ENCODE measurements at places on chromosomes 12 and 14.

DNA sequence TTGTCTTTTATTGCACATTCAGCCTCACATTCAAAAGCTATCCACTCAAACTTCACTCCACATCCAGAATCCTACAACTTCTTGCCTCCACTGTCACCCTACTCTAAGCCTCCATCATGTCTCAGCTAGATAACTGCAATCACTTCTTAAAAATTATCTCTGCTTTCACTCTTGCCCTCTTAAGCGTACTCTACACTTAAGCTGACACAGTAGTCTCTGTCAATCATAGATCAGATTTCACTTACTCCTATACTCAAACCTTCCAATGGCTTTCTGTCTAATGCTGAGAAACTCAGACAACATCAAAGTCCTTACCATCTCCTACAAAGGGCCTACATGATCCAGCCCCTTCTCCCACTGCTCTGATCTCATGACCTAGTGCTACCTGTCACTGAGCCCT lies 304.1 kb downstream of the ITPR2 start:
- no peak for DNase-seq

GRCh38 chr12:131824450-131824849 lies 3.7 kb upstream of the MMP17 start:
- DNase-seq = no peak

GRCh38 chr12:76318773-76319594 lies 29.2 kb downstream of the BBS10 start:
- no peak for DNase-seq

- DNase-seq = no peak
Measured at GRCh38 chr12:122722387-122722786, 5.8 kb upstream of the HCAR3 start.

DNA sequence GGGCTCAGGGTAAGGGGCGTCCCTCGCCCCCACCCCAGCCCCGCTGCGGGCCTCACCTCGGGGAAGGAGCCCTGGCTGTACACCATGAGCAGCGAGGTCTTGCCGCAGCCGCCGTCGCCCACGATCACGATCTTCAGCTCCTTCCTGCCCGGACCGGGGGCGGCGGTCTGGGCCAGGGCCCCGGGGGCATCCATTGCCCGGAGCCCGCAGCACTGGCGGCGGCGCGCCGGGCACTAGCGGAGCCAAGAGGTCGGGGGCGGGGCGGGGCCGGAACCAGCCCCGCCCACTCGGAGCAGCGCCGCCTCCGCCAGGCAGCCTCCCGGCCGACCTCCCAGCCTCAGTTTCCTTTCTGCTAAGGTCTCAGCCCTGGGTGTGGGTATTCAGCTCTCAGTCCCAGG lies at the start of gene RHOF:
TSS of gene RHOF (minus strand) at position 249 of the 398 bp plus-strand sequence. CDS start at position 194, 55 bp downstream.
- DNase-seq = no peak

GRCh38 chr12:32450363-32450762 lies 51.0 kb downstream of the FGD4 start:
- no peak for DNase-seq

GRCh38 chr12:4780641-4781611 lies 60.7 kb downstream of the GALNT8 start:
- no peak for DNase-seq

GRCh38 chr14:90600619-90601018 lies 203.8 kb downstream of the CALM1 start:
- no peak for DNase-seq

DNA sequence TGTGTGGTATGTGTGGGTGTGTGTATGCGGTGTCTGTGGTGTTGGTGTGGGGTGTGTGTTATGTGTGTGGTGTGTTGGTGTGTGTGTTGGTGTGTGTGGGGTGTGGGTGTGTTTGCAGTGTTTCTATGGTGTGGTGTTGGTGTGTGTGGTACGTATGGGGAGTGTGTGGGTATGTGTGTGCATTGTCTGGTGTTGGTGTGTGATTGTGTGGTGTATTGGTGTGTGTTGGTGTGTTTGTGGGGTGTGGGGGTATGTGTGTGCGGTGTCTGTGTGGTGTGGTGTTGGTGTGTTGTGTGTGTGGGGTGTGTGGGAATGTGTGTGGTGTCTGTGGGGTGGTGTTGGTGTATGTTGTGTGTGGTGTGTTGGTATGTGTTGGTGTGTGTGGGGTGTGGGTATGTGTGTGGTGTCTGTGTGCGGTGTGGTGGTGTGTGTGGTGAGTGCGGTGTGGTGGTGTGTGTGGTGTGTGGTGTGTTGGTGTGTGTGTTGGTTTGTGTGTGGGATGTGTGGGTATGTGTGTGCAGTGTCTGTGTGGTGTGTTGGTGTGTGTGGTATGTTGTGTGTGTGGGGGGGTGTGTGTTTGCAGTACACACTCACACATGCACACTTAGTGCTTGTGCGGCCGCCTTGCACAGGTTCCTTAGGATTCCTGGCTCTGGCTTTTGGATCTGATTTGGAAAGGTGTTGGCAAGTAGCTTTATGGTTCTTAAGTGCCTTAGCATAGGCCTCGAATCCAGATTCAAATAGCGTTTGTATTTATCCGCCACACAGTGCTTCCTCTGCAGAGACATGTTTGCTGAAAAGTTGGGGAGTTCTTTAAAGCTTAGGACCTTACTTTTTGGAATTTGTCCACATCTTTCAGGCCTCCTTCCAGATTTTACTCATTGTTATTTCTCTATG lies 16.4 kb downstream of the MLXIP start:
- no peak for DNase-seq

- DNase-seq = no peak
Measured at GRCh38 chr14:79356040-79356439, 855.3 kb downstream of the DIO2 start.

DNA sequence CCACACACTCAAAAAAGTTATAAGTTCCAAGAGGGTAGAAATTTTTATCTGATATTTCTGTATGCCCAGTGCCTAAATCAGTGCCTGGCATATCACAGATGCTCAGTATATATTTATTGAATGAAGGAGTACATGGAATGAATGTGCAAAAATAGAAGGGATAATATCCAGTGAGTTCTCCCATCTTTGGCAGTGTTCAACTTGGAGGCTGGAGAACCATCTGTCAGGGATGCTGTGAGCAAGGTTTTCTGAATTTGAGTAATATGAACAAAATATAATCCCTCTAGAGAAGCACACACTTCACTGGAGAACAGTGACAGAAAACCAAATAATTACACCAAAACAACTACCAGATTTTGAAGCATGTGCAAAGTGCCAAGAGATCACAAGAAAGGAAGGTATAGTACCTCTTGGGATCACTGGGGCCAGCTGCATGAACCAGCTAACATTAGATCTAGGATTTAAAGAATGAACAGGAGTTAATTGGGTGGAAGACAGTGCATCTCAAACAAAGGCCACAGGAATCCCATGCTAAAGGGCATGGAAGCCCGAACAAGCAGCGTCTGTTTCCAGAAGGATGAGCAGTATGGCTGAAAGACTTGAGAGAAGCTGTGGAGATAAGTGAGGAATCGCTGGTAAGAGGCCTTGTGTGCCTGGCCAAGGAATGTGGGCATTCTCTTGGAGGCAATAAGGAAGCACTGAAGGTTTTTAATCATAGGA lies 11.5 kb downstream of the SLC8A3 start:
- no peak for DNase-seq

DNA sequence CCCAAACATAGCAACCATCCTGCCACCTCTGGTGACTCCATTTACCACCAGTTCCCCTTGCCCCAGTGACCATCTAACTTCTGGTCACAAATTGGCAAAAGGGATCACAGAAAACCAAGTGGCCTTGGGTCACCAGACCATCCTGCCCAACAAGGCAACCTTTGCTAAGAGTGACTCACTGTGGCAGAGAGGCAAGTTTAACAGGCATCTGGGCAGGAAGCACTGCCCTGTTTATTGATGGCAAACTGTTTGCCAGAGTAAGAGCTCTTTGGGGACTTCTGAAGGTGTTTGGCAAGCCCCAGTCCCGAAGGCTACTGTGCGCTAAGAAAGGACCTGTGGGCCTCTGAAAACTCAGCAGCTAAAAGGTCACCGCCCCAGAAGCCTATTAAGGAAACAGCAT lies 28.2 kb upstream of the TMEM233 start:
- DNase-seq = no peak

DNA sequence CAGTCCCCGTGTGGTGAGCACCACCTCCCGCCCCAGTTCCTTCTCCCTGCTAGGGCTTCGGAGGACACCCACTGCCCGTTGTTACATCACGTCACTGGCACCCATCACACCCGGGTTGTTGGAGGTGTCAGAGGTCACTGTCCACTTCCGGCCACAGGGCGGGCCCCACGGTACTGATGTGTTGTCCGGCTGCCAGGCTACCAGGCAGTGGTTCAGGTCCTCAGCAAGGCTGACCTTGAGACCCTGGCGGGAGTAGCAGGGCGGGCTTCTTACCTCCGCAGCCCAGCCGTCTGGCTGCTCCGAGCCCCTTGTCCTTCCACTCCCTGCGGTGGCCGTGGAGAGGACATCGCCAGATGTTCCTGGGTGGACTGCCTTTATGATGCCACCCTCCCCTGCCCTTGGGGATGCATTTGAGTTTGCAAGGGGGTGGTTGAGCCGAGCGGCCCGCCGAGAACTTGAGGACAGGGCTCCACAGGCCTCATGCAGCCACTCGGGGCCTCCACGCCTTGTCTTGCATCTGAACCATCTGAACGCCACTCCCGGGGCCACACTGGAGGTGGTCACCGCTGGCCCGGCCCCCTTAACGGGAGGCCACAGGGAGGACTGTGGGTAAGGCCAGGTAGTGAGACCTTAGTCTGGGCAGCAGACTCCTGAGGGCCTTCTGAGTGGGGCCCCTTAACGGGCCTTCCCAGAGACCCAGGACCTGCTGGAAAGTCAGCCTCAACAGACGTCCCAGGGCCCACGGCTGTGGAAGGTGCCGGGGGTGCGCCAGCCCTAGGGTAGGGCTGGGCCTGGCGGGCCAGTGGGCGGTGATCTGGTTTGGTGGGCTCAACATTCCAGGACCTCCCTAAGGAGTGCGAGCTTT lies 27.1 kb upstream of the PLD4 start:
- DNase-seq = no peak

DNA sequence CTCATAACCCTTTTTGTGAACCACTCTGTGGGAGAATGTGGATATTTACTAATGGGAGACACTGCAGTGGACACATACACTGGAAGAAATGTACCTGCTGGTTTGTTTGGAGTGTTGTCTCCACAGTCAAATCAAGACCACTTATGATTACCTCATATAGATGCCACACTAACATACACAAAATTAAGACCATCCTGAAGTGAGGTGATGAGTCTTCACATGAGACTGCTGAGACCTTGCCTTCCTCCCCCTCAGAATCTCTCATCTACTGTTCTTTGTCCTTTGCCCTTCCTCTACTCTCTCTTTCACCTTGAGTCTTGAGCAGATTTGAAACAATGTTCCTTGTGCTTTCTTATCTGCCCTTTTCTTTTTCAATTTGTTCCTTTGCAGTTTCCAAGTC lies 4.3 kb downstream of the KRT6A start:
- DNase-seq = no peak

DNA sequence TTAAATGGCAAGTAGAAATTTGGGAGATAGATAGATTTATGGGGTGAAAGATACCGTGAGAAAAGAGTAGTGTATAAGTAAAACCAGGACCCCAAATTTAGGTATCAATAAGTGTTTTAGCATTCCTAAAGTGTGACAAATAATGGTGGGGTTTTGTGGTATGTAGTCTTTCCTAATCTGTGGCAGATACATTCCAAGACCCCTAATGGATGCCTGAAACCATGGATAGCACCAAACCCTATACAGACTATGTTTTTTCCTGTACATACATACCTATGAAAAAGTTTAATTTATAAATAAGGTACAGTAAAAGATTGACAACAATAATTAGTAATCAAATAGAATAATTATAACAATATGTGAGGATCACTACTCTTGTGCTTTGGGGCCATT lies 14.4 kb upstream of the TCP11L2 start:
- DNase-seq = no peak

DNA sequence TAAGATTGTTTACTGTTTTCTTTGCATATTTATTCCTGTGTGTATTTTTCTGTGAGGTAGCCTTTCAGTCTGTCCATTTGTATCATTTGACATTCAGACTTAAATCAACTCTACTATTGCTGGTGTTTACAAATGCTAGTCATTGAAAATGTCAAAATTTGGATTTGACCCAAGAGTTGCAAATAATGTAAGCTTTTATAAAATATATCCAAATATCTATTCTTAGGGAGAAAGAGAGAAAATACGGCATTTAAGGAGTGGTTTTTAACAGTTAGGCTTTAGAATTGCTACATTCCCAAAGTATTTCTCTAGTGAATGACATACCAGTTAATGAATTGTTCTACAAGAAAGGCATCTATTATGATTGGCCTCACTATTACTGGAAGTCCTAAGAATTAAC lies 37.9 kb downstream of the FRS2 start:
- no peak for DNase-seq

GRCh38 chr14:50007123-50007903 lies 109.1 kb downstream of the VCPKMT start:
- DNase-seq = no peak

DNA sequence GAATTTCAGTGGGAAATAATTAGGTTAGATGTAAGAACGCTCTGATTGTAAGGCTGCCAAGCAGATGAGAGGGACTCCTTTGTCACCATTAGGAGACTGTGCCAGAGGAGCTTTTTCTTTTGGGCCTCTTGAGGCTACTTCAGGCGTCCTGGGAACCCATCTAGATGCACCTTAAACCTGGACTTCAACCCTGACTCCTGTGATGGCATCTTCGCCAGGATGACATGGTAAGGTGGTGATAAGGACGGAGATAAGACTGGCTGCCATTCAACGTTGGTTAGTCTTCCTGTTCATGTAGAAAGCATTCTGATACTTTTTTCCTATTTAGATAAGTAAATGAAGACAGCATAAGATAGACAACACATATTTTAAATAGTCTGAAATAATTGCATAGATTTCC lies 36.3 kb downstream of the STK38L start:
- DNase-seq = no peak

DNA sequence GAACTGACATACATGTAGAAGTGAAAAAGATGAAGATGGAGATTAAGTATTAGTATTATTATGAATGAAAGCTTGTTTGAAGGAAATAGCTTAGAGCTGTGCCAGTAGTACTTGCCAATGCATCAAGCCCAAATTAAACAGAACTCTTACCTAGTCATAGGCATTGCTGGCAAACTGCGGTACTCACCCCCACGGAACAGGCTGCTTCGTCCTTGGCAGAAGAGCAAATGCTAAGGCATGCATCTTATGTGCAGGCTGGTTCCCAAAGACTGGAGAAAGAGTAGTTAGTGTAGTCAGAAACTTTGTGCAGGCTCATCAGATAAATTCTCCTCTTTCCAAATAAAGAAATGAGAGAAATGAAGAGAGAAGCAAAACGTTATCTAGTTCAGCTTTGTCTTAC lies 134.8 kb downstream of the CCDC59 start:
- no peak for DNase-seq

GRCh38 chr12:99068993-99069747 lies 424.1 kb downstream of the APAF1 start:
- DNase-seq = no peak

DNA sequence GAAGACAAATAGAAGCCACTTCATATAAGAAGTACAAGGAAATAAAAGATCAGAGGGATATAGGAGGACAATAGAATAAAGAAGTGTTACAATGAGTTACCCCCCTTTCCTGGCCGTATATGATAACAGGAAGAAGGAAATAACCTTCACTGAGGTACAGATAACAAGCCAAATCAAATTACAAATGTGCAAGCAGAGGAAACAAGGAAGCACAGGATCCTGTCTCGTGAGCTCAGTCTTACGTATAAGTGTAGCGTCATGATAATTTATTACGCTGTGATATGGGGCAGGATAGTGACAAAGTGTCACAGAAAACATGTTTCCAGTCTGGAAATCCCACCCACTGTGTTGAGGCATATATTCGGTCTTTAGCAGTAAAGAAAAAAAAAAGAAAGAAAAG lies 26.5 kb downstream of the CRACR2A start:
- DNase-seq = no peak

- DNase-seq = no peak
Measured at GRCh38 chr12:124665511-124665910, 98.1 kb upstream of the NCOR2 start.

Measured in stimulated activated CD8-positive, alpha-beta memory T cell treated with anti-CD3 and anti-CD28 coated beads, Interleukin-2, amount 100 ng/mL, for 1 hour (primary cell).